ENCODE measurements at places on chromosomes 13 and 19.

- DNase-seq, result no peak
- no peaks in the 10 kb centered on the region for H3K4me1 ChIP-seq
- H3K27ac ChIP-seq, result no peak overlapping the region
- no peak overlapping the region for H3K4me3 ChIP-seq
Measured at GRCh38 chr19:38291855-38292254, 12.2 kb upstream of the C19orf33 start.

DNA sequence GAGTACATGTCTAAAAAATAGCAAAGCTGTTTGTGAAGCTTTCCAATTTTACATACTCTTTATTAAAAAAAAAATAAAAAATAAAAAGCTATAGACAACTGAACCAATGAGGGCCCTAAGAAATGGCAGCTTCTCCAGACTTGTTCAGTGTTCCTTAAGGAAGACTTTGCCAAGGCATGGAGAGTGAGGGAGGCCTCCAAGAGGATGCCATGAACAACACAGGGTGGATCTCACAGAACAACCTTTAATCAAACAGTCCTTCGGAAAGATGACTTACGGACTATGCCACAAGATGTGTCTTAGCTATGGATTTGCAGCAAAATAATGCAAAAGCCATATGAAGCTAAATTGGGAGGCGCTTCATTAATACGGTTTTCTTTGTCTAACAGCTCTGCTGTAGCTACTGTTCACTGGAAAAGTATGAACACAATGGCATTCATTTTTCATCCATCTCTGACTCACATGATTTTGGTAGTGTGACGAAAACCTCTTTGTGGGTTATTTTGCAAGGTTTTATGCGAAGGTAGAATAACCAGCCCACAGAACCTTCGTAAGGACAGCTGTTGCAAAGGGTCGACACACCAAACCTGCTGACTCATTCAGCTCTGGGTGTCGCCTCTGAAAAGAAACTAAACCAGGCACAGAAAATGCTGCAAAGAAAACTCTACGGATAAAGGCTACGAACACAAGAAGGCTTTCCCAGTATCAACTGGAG is 27.7 kb downstream of the EFNB2 start:
- no peak for DNase-seq
- H3K27me3 ChIP-seq, result no peaks in the 10 kb centered on the region
- no peak overlapping the region for H3K27ac ChIP-seq
- H3K4me1 ChIP-seq, result no peaks in the 10 kb centered on the region

DNA sequence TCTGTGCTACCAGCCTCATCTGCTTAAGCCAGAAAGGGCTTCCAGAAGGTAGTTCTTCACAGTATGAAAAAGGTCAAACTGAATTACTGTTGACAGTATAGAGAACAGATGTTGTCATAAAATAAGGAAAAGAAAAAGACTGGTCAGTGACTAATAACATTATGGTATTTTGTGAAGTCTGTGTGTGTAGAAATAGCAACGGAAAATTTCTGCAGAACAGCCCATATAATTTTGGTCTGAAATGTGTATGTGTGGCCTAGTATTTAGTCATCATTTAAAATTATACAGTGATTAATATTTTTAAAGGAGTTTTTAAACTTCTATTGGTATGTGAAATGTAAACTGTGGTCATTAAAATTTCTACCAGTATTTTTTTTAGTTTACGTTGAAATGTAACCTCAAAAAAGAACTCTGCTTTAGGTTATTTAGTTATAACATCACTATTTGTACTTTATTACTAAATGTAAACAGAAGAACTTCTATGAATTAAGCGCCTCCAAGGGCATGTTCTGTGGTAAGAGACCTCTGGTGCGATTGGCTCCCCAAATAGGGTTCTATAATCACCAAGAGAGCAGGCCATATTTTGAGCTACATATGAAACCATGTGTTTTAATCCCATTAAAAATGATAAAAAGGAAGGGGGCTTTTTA is 3.3 kb upstream of the GPR183 start:
- no peak overlapping the region for H3K27ac ChIP-seq
- DNase-seq, result no peak
- no peak overlapping the region for H3K4me3 ChIP-seq
- H3K4me1 ChIP-seq, result no peaks in the 10 kb centered on the region

- H3K4me3 ChIP-seq, result peak overlapping the region; percentile 99
- peak overlapping the region; percentile 91 for H3K27ac ChIP-seq
- H3K27me3 ChIP-seq, result no peaks in the 10 kb centered on the region
- DNase-seq, result no peak
- peaks cover 2% of the 10 kb centered on the region for H3K36me3 ChIP-seq
Measured at GRCh38 chr19:36377541-36378178, 1.3 kb downstream of the ZFP14 start.

- H3K4me3 ChIP-seq, result no peak overlapping the region
- H3K4me1 ChIP-seq, result no peaks in the 10 kb centered on the region
- no peak overlapping the region for H3K27ac ChIP-seq
- no peaks in the 10 kb centered on the region for H3K36me3 ChIP-seq
- DNase-seq, result no peak
Measured at GRCh38 chr19:51779181-51779580, 15.8 kb upstream of the FPR3 start.

GRCh38 chr13:28531077-28531844 is 36.3 kb upstream of the FLT1 start:
- H3K27ac ChIP-seq, result peak overlapping the region; percentile 15
- H3K27me3 ChIP-seq, result peaks cover 22% of the 10 kb centered on the region
- H3K4me1 ChIP-seq, result peaks cover 6% of the 10 kb centered on the region
- H3K36me3 ChIP-seq, result no peaks in the 10 kb centered on the region
- no peak overlapping the region for H3K4me3 ChIP-seq

DNA sequence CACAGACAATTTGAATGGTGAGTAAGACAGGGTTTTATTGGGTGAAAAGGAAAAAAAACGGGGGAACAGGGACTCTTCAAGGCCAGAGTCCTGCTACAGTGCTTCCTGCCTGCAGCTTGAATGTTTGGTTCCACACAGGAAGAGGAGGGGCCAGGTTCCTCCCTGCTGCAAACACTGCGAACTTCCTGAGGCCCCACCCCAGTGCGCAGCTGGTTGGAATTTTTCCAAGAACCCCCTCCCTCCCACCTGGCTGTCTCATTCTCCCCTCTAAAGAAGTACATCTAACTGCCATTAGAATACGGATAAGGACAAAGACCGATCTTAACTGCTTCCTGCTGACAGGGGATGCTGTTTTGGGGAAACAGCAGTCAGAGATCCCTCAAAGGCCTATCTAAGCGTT is 184.9 kb downstream of the GGACT start:
- no peaks in the 10 kb centered on the region for H3K4me1 ChIP-seq
- peaks cover 15% of the 10 kb centered on the region for H3K36me3 ChIP-seq
- no peak overlapping the region for H3K4me3 ChIP-seq
- no peaks in the 10 kb centered on the region for H3K27me3 ChIP-seq
- DNase-seq, result no peak

GRCh38 chr13:90547272-90547790 is 800.2 kb upstream of the MIR17HG start:
- no peaks in the 10 kb centered on the region for H3K4me1 ChIP-seq
- H3K27ac ChIP-seq, result no peak overlapping the region
- no peak overlapping the region for H3K4me3 ChIP-seq
- H3K36me3 ChIP-seq, result no peaks in the 10 kb centered on the region
- H3K27me3 ChIP-seq, result peaks cover 2% of the 10 kb centered on the region

- H3K27ac ChIP-seq, result no peak within 1 kb of the TSS
- peaks cover 32% of the 10 kb centered on the region for H3K4me1 ChIP-seq
- peak; percentile 54 for DNase-seq
- no peaks in the 10 kb centered on the region for H3K27me3 ChIP-seq
Measured at GRCh38 chr19:917323-918151, at the start of gene KISS1R. Gene KISS1R (plus strand): TSS chr19:917333. CDS start chr19:917503, 170 bp downstream.

GRCh38 chr19:18422530-18423191 is 3.5 kb downstream of the SSBP4 start:
- no peaks in the 10 kb centered on the region for H3K36me3 ChIP-seq
- H3K4me1 ChIP-seq, result peaks cover 22% of the 10 kb centered on the region
- no peak for DNase-seq
- no peak overlapping the region for H3K4me3 ChIP-seq

- H3K4me1 ChIP-seq, result peaks cover 7% of the 10 kb centered on the region
- H3K4me3 ChIP-seq, result no peak overlapping the region
- peaks cover 27% of the 10 kb centered on the region for H3K36me3 ChIP-seq
- no peak overlapping the region for H3K27ac ChIP-seq
- DNase-seq, result no peak
Measured at GRCh38 chr19:5785423-5785822, 877 bp upstream of the PRR22 start.

DNA sequence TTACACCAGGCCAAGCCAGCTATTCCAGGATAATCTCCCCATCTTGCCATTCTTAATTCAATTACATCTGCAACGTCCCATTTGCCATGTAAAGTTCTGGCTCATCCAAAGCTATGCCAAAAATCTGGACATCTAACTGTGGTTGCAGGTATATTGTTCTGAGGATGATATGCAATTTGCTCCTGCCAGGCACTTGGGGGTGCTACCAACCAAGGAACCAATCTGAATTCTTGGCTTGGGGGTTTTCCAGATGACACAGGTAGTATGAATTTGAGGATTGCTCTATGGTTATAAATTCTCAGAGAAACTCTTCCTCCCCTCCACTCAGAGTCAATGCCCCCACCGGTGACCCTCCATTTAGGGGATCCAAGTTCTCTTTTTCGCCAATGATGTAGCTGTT is 33.0 kb downstream of the CRYL1 start:
- H3K4me1 ChIP-seq, result peaks cover 26% of the 10 kb centered on the region
- H3K27ac ChIP-seq, result no peak overlapping the region
- no peak for DNase-seq

DNA sequence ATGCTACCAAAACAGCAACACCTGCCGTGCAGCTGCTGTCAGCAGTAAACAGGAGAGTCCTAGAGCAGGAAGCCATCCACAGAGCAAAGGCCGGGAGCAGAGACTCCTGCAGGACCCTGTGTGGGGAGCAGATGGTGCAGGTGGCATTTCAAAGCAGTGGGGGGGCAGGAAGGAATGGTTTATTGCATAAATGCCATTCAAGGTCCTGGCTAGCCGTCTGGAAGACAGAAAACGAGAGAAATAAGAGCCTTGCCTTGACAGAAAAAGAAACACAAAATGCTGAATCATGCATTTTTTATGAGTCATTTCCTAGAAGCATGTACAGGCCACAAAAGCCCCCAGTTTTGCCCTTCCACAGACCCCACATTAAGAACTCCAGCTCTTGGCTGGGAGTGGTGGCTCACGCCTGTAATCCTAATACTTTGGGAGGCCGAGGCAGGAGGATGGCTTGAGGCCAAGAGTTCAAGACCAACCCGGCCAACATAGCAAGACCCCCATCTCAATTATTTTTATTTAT is 5.4 kb downstream of the RSPH6A start:
- DNase-seq, result no peak
- H3K36me3 ChIP-seq, result no peaks in the 10 kb centered on the region
- H3K27me3 ChIP-seq, result no peaks in the 10 kb centered on the region
- H3K4me1 ChIP-seq, result no peaks in the 10 kb centered on the region
- H3K27ac ChIP-seq, result no peak overlapping the region
- H3K4me3 ChIP-seq, result no peak overlapping the region

GRCh38 chr13:108835083-108835482 is 205.7 kb downstream of the MYO16 start:
- DNase-seq, result no peak
- no peak overlapping the region for H3K4me3 ChIP-seq
- H3K27ac ChIP-seq, result no peak overlapping the region
- H3K4me1 ChIP-seq, result no peaks in the 10 kb centered on the region
- no peaks in the 10 kb centered on the region for H3K36me3 ChIP-seq

DNA sequence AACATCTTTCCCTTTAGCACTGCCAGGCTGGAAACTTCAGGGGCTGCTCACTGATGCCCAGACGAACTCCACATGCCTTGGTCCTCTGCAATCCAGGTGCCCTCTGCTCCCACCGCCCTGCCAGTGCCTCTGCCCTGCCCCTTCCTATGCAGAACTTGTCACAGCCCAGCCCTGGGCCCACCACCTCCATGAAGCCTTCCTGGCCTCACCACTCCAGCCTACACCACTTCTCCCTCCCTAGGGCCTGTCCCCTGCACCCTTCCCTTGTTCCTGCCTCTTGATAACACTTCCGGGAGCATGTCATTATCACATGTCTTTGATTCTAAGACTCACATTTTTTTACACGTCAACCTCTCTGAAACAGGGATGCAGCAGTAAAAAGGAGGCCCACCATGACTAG is 627.2 kb downstream of the UQCRFS1 start:
- H3K27me3 ChIP-seq, result no peaks in the 10 kb centered on the region
- no peak for DNase-seq
- no peaks in the 10 kb centered on the region for H3K36me3 ChIP-seq
- peaks cover 2% of the 10 kb centered on the region for H3K4me1 ChIP-seq

DNA sequence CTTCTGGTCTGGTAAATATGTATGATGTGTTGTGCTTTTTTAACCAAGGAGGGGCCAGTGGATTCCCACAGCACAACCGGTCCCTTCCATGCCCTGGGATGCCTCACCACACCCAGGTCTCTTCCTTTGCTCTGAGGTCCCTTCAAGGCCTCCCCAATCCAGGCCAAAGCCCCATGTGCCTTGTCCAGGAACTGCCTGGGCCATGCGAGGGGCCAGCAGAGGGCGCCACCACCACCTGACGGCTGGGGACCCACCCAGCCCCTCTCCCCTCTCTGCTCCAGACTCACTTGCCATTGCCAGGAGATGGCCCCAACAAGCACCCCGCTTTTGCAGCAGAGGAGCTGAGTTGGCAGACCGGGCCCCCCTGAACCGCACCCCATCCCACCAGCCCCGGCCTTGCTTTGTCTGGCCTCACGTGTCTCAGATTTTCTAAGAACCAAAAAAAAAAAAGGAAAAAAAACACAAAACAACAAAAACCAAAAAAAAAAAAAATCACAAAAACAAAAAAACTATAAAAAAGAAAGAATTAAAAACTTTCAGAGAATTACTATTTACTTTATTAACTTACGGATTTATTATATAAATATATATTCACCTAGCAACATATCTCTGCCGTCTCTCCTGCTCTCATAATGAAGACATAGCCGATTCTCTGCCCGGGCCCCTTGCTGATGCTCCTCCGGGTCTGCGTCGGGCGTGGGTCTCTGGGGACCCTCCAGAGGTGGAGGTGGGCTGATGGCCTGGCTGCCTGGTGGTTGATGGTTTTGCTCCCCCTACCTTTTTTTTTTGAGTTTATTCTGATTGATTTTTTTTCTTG is 14.4 kb downstream of the CAPN12 start:
- peaks cover 23% of the 10 kb centered on the region for H3K36me3 ChIP-seq
- DNase-seq, result peak; percentile 87
- H3K27me3 ChIP-seq, result no peaks in the 10 kb centered on the region
- H3K27ac ChIP-seq, result peak overlapping the region; percentile 39
- H3K4me3 ChIP-seq, result no peak overlapping the region

- H3K27me3 ChIP-seq, result no peaks in the 10 kb centered on the region
- H3K4me3 ChIP-seq, result no peak overlapping the region
- H3K27ac ChIP-seq, result no peak overlapping the region
- peaks cover 33% of the 10 kb centered on the region for H3K4me1 ChIP-seq
- DNase-seq, result no peak
Measured at GRCh38 chr19:5957170-5957569, 20.8 kb downstream of the RANBP3 start.

DNA sequence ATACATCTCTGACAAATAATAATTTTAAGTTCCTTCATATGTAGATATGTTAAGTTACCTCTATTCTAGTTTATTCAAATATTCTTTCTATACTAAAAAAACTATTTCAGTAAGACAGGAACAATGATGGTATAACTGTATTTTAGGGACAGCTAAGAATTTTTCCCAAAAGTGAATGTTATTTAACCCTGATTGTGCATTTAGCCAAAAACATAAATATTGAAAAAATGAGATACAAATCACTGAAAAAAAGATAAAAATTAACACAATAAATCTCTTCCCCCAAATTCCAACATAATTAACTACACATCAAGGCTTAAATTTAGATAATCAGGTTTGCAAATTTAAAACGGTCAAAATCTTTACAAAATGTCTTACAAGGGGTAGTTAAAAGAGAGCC is 58.1 kb downstream of the KCNRG start:
- H3K27ac ChIP-seq, result no peak overlapping the region
- H3K4me3 ChIP-seq, result no peak overlapping the region
- H3K27me3 ChIP-seq, result no peaks in the 10 kb centered on the region
- no peak for DNase-seq
- no peaks in the 10 kb centered on the region for H3K36me3 ChIP-seq

Measured in liver (tissue), 10 donors.